D341Med (cell line): ENCODE measurements at places on chromosomes 6 and 20.

DNA sequence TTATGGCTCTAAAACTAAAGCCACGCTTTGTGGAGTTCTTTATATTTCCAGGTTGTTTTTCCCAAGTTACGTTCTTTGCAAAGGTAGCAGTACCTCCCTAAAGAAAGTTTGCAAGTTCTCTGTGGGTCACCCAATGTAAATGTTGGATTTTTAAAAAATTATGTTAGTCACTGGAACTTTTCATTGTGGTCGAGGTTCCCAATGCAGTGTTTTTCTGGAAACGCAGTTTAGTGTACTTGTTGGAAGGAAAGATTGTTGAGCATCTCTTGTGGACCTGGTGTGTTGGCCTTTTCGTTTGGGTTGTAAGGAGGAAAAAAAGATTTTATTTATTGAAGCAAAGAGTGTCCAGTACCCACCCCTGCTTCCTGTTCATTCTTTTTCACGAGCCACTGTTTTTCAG is 1.4 kb downstream of the TOP1 start:
- no peak for DNase-seq

GRCh38 chr6:151740820-151741219 is 66.7 kb upstream of the ESR1 start:
- no peak for DNase-seq

GRCh38 chr20:24164360-24164759 is 175.8 kb upstream of the GGTLC1 start:
- no peak for DNase-seq

DNA sequence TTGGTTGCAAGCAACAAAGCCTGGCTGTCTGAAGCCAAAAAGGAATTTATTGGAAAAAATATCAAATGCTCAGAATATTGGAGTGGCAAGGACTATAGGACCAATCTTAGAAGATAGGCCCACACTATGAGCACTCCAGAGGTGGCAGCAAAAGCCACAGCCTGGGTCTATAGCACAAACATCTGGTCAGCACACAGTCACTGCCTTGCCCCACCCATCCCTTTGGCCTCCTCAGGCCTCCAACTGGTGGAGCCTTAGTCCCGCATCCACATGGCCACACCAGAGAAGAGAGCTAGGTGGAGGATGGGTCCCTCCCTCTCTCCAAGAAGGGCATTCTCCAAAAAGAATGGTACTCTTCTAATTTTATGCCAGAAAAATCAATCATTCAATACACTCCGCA is 14.0 kb downstream of the NUDT3 start:
- no peak for DNase-seq

- DNase-seq, result no peak
Observed at GRCh38 chr20:63854069-63854765, 7.1 kb upstream of the ABHD16B start.

GRCh38 chr20:8662433-8662954 is 406.4 kb upstream of the PLCB4 start:
- no peak for DNase-seq

DNA sequence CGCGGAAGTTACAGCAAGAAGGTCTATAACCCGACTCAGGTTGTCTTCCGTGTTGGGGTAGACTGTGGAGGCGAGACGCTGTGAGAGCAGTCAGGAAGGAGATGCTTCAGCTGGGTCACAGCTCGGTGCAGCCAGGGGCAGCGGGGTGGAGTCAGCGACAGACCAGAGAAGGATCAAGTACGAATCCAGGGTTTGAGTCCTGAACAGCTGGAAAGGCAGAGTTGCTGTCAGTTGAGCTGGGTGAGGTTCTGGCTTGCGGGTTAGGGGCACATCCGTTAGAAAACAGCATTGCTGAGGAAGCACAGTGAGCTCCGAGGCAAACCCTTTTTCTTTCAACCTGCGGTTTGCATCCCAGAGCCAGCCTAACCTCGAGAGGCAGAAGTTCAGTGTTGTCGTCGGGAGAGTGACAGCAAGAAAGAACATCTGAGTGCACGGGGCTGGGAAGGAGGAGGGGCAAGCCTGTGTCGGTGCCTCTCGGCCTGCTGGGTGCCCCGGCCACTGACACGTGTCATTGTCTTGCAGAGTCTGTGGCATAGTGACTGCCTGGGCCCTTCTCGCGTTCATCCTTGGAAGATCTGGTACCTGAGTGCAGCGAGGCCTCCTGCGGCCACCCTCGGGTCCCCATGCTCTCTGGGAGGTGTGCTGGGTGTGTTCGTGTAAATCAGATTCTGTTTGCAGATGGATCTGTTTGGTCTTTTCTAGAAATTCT is 20.0 kb downstream of the PNLDC1 start:
- DNase-seq, result no peak

DNA sequence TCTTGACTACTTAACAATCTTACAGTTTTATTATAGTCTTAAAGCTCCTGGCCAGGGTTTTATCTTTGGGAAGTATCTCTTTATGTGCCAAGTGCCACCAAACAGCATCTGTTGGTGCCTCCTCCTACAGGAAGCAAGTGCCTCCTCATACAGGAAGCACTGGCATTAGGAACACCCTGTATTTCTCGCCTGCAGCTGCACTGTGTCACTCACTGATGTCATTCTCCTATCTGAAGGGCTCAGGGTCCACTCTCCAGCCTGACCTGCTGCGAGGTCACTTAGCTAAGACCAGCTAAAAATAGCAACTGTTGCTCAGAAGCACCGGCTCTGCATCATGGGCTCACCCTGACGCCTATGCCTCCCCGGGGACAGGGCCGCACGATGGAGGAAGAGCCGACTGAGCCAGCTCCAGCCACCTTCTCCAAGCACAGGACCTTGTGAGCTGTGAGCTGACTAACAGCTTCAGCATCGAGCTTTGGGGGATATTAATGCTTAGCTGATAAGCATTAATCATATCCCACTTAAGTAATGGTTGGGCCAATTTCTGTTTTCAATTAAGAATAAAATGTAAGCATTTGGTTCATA is 66.3 kb upstream of the CD93 start:
- DNase-seq, result no peak

GRCh38 chr6:102984357-102984756 is 1590.8 kb downstream of the GRIK2 start:
- no peak for DNase-seq

GRCh38 chr6:43972913-43973300 is 154.3 kb downstream of the MRPL14 start:
- DNase-seq, result no peak

DNA sequence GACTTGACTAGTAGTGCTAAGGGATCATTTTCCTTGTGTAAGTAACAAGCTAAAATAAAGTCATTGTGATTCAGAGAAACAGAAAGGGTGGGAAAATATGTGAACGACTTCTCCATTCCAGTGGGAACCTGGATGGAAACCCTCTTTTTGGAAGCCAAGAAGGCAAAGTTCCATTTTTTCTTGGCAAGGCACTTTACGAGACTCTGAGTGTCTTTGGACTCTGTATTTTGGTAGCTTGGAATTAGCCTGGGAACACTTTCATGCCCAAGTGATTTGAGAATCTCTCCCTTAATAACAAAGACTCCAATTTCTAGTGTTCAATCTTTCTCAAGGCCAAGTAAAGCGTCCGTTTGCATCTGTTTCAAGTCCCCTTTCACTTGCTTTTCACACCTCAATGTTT is 100.5 kb upstream of the SASH1 start:
- DNase-seq, result no peak

GRCh38 chr20:46240065-46240464 is 68.2 kb downstream of the CDH22 start:
- DNase-seq, result no peak

DNA sequence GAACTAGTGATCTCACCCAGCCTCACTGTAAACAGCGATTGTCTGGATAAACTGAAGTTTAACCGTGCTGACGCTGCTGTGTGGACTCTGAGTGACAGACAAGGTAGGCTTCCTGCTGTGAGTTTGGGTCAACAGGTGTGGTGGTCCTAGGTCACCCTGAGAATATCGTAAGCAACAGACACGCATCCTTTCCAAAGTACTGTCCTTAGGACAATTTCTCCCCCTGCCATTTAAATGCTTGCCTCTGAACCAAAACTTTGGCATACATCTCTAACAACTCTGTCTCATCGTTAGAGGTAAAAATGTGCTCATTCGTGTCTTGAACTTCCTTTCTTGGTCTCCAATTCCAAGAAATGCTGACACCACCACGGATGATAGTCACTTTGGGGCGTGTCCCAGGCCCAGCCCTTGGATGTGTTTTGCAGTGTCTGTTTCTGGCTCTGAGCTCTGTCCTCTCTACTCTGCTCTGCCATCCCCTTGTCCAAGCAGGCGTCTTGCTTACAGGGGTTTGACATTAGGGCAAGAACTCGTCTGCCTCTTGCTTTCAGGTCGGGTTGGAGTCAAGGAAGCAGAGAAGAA is 95.5 kb downstream of the EYA2 start:
- DNase-seq, result no peak

DNA sequence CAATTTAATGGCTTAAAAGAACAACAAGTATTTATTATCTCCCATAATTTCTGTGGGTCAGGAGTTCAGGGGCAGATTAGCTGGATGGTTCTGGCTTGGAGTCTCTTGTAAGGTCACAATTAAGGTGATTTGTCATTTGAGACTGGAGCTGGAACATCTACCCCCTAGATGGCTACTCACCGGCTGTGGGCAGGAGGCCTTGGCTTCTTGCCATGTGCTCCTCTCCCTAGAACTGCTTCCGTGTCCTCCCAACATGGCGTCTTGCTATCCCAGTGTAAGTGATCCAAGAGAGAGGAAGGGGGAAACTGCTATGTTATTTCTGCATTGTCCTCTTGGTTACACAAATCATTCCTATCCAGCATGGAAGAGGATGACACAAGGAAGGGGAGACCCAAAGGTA is 210.2 kb upstream of the ECI2 start:
- peak; percentile 23 for DNase-seq
